Activated CD4-positive, alpha-beta T cell treated with anti-CD3 and anti-CD28 coated beads, Interleukin-2, amount 10 ng/mL, durations not matched to agents 7 days and 5 days (primary cell): ENCODE measurements at places on chromosomes 5 and 9.

GRCh38 chr5:80623999-80624398, 30.5 kb upstream of the MSH3 start:
- H3K36me3 ChIP-seq = peaks cover 26% of the 10 kb centered on the region
- no peaks in the 10 kb centered on the region for H3K4me1 ChIP-seq
- H3K27ac ChIP-seq = no peak overlapping the region
- H3K4me3 ChIP-seq = no peak overlapping the region

DNA sequence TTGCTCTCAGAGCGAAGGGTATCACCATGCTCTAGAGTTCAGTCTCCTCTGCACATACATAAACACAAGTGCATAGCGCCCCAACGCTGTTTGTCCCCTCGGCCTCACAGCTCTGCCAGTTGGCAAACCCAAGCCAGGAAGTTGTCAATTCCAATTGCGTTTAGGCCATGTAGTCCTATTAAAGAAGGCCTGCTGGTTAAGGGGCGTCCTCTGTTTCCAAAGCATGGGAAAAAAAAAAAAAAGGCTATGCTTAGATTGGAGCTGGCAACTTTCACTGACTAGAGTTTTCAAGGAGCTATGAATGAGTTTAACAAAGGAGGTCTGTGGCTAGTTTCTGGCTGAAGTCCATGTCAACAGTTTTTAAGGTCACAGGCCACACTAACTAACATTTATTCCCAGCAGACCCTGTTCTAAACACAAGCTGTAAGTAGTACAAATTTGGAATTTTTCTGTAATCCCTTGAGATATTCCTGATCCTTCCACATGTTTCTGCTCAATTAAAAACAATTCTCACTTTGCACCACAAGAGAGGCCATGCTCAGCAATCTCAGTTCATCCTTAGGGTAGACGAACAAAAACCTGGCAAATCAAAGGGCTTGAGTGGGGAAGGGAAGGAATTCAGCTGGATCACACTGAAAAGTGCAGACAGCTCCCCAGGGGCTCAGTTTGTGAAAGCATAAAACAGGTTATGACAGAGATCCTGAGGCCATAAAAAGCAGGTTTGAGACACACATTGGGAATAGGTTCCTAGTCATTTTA, 187.7 kb downstream of the DENND1A start:
- no peak for DNase-seq
- H3K27ac ChIP-seq = no peak overlapping the region
- no peak overlapping the region for H3K4me3 ChIP-seq
- H3K27me3 ChIP-seq = no peaks in the 10 kb centered on the region
- H3K4me1 ChIP-seq = no peaks in the 10 kb centered on the region

DNA sequence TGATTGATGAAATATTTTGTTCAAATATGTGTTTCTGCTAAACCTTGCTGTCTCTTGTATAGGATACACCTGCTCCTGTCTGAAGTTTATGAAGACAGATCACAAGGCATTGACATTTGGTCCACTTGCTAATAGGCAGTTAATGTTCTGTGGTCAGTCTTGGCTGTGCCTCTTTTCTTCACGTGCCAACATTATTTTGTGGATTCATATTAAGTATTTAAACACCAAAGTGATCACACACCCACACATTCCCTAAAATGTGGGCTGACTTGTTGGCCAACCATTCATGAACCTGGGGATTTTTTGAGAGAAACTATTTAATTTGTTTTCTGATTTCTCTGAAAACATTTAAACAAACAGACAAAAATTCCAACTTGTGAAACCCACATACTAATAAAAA, 33.7 kb downstream of the ZNF462 start:
- DNase-seq = no peak
- no peak overlapping the region for H3K4me3 ChIP-seq
- H3K27ac ChIP-seq = no peak overlapping the region

DNA sequence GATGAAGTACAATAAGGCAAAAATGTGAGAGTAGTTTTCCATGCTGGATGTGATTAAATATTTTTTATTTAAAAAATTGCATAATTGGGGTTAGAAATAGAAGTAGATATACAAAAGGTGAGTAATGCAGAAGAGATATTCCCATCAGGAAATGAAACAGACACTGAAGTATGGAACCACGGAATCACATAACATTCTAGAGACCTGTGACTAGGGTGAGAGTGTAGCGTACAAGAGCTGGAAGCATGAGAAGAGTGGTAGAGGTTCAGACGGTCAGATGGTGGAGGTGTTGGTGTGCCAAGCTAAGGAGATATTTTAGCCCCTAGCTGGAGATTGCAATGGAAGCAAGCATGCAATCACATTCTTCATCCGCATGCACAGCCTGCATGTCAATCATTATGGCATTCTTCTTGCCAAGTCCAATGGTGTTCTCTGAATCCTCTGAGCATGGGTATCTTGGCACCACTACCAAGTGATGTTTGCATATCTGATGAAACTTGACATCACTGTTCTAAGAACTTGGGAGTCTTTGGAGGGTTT, 587.8 kb downstream of the PSAT1 start:
- no peaks in the 10 kb centered on the region for H3K27me3 ChIP-seq
- no peak overlapping the region for H3K4me3 ChIP-seq
- no peaks in the 10 kb centered on the region for H3K36me3 ChIP-seq
- no peak overlapping the region for H3K27ac ChIP-seq
- no peaks in the 10 kb centered on the region for H3K4me1 ChIP-seq
- no peak for DNase-seq

DNA sequence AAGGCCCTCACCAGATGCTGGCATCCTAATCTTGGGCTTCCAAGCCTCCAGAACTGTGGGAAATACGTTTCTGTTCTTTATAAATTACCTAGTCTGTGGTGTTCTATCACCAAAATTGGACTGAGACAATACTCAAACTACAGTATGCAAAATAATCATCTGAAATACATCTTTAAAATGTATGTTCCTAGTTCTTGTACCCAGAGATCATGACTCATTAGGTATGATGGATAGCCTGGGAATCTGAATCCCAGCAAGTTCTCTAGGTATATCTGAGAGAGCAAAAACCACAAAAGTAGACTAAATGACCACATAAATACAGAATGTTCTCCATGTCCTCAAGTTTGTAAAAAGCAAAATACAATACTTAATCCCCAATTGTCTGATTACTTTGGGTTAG, 166.3 kb downstream of the YIPF5 start:
- no peak overlapping the region for H3K4me3 ChIP-seq
- DNase-seq = no peak
- H3K27ac ChIP-seq = no peak overlapping the region
- no peaks in the 10 kb centered on the region for H3K4me1 ChIP-seq
- peaks cover 2% of the 10 kb centered on the region for H3K27me3 ChIP-seq

GRCh38 chr5:163580516-163580915, 75.1 kb downstream of the MAT2B start:
- peaks cover 3% of the 10 kb centered on the region for H3K27me3 ChIP-seq
- H3K27ac ChIP-seq = no peak overlapping the region
- no peak for DNase-seq
- H3K36me3 ChIP-seq = no peaks in the 10 kb centered on the region
- no peak overlapping the region for H3K4me3 ChIP-seq
- H3K4me1 ChIP-seq = no peaks in the 10 kb centered on the region

GRCh38 chr9:9002826-9003583, 1203.4 kb upstream of the DMAC1 start:
- H3K36me3 ChIP-seq = no peaks in the 10 kb centered on the region
- H3K27me3 ChIP-seq = no peaks in the 10 kb centered on the region
- no peak overlapping the region for H3K4me3 ChIP-seq
- DNase-seq = no peak
- no peaks in the 10 kb centered on the region for H3K4me1 ChIP-seq

DNA sequence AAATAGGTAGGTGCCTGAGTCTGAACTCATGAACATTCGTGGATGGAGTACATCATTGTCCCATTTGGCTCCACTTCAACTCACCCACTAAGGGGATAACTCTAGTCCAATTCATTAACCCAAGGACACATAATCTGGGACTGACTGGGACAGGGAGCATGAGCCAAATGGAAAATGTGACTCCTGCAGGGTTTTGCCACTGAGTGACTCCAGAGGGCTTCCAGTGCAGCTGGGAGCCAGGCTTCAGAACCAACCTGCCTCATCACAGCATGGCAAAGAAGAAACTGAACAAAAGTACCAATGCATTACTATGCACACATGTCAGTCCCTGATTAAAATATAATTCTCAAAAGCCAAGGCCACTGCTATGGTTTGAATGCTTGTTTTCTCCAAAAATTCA, 159.7 kb upstream of the SNX2 start:
- H3K4me1 ChIP-seq = no peaks in the 10 kb centered on the region
- no peak for DNase-seq
- H3K4me3 ChIP-seq = no peak overlapping the region
- no peaks in the 10 kb centered on the region for H3K36me3 ChIP-seq
- no peaks in the 10 kb centered on the region for H3K27me3 ChIP-seq
- no peak overlapping the region for H3K27ac ChIP-seq

- no peak overlapping the region for H3K27ac ChIP-seq
- DNase-seq = no peak
- H3K27me3 ChIP-seq = no peaks in the 10 kb centered on the region
- H3K4me3 ChIP-seq = no peak overlapping the region
Observed at GRCh38 chr5:23089286-23089685, 236.1 kb upstream of the CDH12 start.

GRCh38 chr9:69674716-69675438, 2.7 kb upstream of the APBA1 start:
- H3K4me3 ChIP-seq = no peak overlapping the region
- H3K4me1 ChIP-seq = peaks cover 12% of the 10 kb centered on the region
- no peak for DNase-seq
- no peaks in the 10 kb centered on the region for H3K36me3 ChIP-seq
- no peak overlapping the region for H3K27ac ChIP-seq
- peaks cover 40% of the 10 kb centered on the region for H3K27me3 ChIP-seq

DNA sequence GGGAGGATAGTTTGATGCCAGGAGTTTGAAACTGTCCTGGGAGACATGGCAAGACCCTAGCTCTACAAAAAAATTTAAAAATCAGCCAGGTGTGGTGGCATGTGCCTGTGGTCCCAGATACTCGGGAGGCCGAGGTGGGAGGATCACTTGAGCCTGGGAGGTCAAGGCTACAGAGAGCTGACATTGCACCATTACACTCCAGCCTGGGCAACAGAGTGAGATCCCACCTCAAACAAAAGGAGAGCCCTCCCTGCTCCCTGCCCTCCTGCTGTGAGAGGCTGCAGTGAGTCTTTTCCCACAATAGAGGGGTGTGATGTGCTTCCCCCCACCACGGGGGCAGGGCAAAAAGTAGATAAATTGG, 10.1 kb upstream of the CCDC187 start:
- DNase-seq = no peak
- H3K27ac ChIP-seq = no peak overlapping the region
- no peaks in the 10 kb centered on the region for H3K36me3 ChIP-seq
- H3K4me3 ChIP-seq = no peak overlapping the region

- no peak overlapping the region for H3K4me3 ChIP-seq
- peaks cover 97% of the 10 kb centered on the region for H3K4me1 ChIP-seq
- H3K27ac ChIP-seq = no peak overlapping the region
- peaks cover 24% of the 10 kb centered on the region for H3K36me3 ChIP-seq
- DNase-seq = no peak
- no peaks in the 10 kb centered on the region for H3K27me3 ChIP-seq
Observed at GRCh38 chr9:89531766-89532165, 33.9 kb upstream of the SEMA4D start.
